Muscle of arm (tissue), 14 donors: ENCODE measurements at places on chromosomes 12 and 14. TPM values are rescaled to one million over a fixed set of nuclear protein-coding genes. Genes with fewer than 3 reads are reported as not detected.
A peak's percentile ranks its signal among the peaks of the same experiment; 100 is the strongest.

GRCh38 chr14:37413504-37414003 is 181.5 kb downstream of the FOXA1 start:
- DNase-seq, result no peak

- no peak for DNase-seq
Measured at GRCh38 chr12:31819427-31819826, 90.6 kb upstream of the AMN1 start.

Gene LRP6
- not detected for polyA plus RNA-seq

- no peak for DNase-seq
Measured at GRCh38 chr12:30748147-30748546, 6.6 kb downstream of the CAPRIN2 start.

Gene IKZF4
- polyA plus RNA-seq, result 6.5 TPM

GRCh38 chr12:72684491-72684890 is 412.3 kb downstream of the TRHDE start:
- DNase-seq, result no peak

DNA sequence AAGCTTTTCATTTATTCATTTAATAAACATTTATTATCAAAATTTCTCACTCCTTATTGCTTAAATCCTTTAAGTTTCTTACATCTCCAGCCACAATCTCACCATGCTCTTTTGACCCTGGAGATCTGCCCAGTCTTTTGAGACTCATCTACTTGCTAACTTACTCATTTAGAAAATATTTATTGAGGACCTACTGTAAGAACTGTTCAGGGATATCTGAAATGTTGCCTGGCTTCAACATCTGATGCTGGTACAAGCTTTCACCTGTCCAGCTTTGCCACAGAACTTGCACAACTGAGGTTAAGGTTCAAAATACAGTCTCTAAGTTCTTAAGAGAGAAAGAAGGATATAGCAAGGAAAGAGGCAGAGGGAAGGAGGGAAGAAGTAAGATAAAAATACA is 17.5 kb upstream of the GXYLT1 start:
- DNase-seq, result no peak

Gene OTOGL
- polyA plus RNA-seq, result 0.74 TPM

DNA sequence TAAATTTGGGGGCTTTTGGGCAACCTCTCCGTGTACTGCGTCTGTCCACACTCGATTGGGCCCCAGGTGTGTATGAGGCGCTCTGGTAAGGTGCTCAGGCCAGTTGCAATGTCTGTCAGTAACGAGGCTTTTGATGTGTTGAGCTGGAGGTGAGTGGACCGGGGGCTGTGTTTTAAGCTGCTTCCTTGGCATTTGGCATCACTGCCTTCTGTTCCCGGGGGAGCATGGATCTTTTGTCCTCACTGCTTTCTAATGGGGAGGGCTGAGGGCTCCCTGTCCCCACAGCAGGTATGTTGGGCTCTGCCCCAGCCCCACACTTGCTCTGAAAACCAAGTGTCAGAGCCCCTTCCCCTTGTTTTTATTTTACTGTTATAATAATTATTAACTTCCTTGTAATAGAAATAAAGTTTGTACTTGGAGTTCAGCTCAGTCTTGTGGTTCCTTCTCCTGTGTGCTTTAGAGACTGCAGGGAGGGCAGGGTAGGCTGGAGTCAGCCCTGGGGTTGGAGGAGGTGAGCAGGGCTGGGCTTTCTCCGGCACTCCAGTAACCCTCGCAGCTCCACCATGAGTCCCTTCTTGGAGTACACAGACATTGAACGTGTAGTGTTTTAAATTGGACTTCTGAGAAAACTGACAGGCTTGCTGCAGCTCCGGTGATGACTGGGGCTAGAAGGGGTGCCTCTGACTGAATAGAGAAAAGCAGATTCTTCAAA is 28.0 kb downstream of the TRAFD1 start:
- no peak for DNase-seq

DNA sequence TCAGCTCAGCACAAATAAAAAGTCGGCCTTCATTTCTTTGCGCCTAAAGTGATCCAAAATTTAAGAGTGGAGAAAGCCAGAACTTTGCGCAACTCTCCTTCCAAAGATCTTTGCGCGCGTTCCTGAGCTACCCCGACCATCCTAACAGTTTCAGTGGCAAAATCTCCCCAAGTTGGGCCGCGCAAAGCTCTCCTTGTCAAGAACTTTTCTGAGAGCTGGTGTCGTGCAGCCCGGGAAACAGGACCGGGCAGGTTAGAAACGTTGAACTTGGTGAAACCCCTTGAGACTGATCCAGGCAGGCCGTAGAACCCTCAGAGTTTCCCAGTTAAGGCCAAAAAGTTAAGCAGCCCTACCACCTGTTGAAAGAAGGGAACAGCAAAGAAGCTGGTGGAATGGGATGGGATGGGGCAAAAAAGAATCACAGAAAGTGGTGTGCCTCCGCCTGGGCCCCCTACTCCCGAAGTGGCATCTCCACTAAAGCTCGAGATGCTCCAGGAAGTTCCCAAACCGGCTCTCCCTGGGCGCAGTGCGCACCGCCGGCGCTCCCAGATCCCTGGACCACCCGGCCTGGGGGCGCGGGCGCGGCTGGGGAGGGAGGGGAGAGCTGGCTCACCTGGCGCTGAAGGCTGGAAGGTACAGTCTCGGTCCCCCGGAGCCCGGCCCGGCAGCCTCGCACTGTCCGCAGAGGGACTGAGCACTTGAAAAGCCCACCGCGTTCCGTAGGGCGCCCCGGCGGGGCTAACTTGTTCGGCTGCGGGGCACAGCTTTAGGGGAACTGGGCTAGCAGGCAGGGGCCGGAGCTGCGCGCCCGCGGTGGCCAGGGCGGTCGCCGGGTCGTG is 768 bp downstream of the DBX2 start:
- DNase-seq, result peak; percentile 22

DNA sequence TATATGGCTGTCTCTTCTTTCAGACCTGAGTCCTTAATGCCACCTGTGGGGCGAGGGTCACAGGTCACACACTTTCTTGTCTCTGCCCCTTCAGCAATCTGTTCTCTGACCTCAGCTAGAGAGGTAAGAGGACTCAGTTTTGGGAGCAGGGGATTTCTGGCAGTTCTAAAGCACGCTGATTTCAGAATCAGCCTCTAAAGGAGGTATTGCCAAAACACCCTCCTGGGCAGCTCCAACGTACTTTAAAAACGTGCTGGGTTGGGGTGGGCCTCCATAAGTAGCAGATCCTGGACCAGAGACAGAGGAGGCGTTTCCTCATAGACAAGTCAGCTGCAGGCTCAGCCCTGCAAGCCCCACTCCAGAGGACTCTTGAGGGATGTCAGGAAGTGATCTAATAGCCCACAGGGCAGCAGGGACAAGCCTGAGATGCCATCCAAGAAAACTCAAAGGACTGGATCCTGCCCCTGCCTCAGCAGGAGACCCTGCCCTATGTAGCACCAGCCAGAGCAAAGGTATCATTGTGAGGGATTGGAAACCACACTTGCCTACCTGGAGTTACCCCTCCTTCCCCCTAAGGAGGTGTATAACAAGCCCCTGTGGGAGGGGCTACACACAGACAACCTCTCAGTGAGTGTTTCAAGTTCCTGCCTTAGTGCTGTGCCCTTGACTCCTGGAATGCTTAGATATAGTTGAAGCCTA is 8.5 kb downstream of the CTDSP2 start:
- peak; percentile 69 for DNase-seq

Gene PPP4R3A
- polyA plus RNA-seq, result 60.3 TPM

Gene PTPRO
- 1.5 TPM for polyA plus RNA-seq

- DNase-seq, result peak; percentile 57
Measured at GRCh38 chr14:91996948-91997371, 42.9 kb downstream of the TRIP11 start.

- peak; percentile 77 for DNase-seq
Measured at GRCh38 chr12:121536899-121537813, 43.7 kb downstream of the KDM2B start.

Gene SLC2A14
- polyA plus RNA-seq, result not detected

GRCh38 chr12:74431801-74432200 is 105.8 kb upstream of the ATXN7L3B start:
- no peak for DNase-seq

Gene NGB
- not detected for polyA plus RNA-seq

Gene PROX2
- polyA plus RNA-seq, result 0.15 TPM

GRCh38 chr12:127398016-127398710 is 868.8 kb upstream of the TMEM132C start:
- no peak for DNase-seq

GRCh38 chr12:24993793-24994192 is 44.9 kb upstream of the BCAT1 start:
- no peak for DNase-seq

DNA sequence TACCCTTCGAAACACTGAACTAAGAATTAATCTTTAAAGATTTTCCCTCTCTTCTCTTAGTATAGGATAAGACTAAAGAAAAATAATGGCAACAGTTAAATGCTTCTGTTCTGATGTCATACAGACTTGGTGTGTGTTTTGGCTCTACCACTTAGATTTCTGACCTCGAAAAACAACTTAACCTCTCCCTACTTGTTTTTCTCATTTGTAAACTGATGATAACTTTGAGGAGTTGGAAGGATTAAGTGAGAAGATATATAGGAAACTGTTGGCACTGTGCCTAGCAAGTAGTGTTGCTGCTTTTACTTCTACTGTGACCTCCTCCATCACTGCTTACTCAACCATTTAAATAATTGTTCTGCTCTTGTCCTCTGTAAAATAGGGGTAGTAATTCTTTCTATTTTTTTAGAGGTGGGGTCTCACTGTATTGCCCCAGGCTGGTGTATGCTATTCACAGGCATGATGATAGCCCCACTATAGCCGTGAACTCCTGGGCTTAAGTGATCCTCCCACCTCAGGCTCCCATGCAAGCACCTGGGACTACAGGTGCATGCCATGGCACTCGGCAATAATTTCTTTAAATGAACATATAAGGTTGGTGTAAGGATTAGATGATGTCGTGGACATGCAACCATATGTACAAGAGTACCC is 22.4 kb downstream of the PALS1 start:
- DNase-seq, result no peak

DNA sequence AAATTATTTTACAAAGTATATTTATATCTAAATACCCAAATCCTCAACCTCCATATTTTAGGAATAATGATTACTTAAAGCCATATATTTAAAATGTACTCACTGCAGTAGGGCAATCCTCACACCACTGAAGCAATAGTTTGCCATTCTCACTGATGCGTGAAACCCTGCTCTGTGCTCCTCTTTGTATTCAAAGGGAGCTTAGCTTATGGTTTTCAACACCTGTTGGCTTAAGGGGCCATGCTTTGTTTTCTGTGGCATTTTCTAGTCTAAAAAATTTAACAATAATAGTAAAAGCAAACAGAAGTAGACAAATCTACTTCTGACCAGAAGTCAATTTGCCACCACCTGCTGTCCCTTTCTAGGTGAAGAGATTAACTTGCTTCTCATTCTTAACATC is 294.6 kb downstream of the FLRT2 start:
- DNase-seq, result no peak

Gene FBLN5
- polyA plus RNA-seq, result 99.1 TPM

DNA sequence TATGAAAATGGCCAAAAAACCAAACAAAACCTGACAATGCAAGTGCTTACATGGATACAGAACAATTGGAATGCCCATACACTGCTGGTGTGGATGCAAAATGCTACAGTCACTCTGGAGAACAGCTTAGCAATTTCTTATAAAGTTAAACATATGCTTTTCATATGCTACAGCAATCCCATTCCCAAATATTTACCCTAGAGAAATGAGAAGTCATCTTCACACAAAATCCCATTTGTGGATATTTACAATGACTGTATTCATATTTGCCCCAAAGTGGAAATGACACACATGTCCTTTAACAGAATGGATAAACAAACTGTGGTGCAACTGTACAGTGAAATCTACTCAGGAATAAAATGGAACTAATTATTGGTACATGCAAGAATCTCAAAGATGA is 20.4 kb downstream of the SAV1 start:
- no peak for DNase-seq

GRCh38 chr12:53948650-53949593 is 5.8 kb upstream of the HOXC12 start:
- DNase-seq, result no peak

GRCh38 chr12:108833757-108834472 is 23.5 kb downstream of the SSH1 start:
- peak; percentile 75 for DNase-seq

- DNase-seq, result no peak
Measured at GRCh38 chr12:113208041-113208934, 13.0 kb upstream of the TPCN1 start.

DNA sequence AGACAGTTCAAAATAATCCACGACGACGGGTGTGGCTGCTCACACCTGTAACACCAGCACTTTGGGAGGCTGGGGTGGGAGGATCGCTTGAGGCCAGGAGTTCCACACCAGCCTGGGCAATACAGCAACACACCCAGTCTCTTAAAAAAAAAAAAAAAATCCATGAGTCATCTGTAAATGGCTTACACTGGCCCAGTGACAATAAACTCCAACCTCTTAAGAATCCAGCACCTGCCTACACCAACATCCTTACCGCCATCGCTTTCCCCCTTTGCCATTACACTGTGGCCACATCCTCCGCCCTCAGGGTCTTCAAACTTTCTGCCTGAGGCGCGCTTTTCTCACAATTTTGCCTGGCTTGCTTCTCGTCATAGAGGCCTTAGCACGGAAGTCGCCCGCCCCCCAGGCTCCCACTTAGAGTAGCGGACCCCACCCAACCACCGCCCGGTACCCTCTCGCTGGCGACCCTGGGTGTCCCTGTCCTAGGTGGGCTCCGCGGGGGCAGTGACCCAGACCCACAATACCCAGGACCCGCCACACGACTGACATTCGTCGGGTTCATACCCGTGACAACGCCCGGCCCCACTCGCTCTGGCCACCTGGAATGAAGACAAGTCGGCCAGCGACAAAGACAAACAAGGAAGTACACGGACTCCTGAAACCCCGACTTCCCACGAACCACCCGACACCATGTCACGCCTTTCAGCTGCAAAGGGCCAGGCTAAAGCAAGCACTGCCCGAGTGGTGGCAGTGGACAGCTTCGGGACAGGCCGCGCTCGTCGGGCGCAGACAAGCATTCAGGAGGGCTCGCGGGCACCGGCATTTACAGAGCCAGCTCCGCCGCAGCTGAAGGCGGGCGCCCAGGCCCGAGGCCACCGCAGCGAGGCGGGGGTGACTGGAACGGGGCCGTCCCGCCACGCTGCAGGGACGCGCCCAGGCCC is 636 bp downstream of the GOLGA3 start:
- peak; percentile 29 for DNase-seq

Gene CCDC175
- not detected for polyA plus RNA-seq

GRCh38 chr12:108315486-108316105 is 23.5 kb downstream of the CMKLR1 start:
- DNase-seq, result no peak

GRCh38 chr14:76643887-76644286 is 117.4 kb upstream of the VASH1 start:
- DNase-seq, result no peak

DNA sequence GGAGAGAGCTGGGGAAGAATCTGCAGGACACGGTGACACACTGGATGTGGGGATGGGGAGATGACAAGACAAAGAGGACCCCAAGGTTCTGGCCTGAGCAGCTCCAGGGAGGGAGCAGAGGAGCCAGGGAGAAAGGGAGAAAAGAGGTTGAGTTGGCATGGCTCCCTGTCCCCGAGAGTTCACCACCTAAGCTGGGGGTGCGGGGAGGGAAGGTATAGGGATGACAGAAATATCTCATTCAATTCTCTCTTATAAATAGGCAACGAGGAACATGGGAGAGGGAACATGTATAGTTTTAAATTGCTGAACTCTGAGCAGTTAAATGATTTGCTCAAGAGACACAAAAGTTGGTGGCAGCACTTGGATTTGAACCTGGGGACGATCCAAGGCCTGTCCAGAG is 85.1 kb downstream of the CMKLR1 start:
- no peak for DNase-seq

Gene C3AR1
- 5.0 TPM for polyA plus RNA-seq
